ENCODE measurements at places on chromosomes 11 and 22. TPM values are rescaled to one million over a fixed set of nuclear protein-coding genes. Genes with fewer than 3 reads are reported as not detected.

DNA sequence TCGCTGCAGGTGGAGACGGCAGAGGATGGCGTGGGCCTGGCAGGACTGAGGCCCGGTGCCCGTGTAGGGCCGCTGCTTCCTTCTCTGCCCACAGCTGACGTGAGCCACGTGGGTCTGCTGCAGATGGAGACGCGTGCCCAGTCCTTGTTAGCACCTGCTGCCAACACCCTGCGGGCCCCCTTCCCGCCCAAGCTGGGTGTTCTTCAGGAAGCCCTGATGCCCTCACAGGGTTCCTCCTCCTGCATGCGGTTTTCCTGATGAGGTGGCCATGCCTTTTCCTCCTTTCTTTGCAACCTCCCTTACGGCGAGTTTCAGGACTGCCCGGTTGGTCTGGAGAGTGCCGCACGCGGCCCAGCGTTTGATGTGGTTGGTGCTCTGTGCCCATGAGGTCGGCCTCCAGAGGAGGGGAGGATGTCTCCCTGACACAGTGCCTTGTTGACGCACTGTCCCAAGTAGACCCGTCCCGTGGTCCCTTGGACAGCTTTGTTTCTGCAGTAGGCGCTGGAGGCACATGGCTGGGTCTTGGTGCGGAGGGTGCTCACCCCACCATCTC is 44.7 kb downstream of the AP2A2 start:
- peak; percentile 31 for DNase-seq

DNA sequence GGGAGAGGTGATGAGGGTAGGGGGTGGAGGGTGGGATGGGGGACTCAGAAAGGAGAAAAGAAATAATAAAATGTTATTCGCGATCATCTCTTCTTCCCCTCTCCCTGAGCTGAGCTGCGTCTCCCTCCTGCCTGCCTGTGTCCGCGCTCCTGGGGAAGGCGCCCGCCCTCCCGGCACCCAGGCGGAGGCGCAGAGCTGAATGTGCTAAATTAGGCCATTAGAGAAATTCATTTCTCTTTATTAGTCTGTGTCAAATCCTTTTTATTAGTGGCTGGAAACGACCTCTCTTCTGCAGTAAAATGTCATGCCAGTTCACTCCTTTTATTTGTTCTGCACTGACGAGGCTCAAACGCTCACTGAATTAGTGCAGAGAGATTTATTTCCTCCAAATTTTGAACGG is 116.1 kb downstream of the FEZ1 start:
- DNase-seq: no peak

DNA sequence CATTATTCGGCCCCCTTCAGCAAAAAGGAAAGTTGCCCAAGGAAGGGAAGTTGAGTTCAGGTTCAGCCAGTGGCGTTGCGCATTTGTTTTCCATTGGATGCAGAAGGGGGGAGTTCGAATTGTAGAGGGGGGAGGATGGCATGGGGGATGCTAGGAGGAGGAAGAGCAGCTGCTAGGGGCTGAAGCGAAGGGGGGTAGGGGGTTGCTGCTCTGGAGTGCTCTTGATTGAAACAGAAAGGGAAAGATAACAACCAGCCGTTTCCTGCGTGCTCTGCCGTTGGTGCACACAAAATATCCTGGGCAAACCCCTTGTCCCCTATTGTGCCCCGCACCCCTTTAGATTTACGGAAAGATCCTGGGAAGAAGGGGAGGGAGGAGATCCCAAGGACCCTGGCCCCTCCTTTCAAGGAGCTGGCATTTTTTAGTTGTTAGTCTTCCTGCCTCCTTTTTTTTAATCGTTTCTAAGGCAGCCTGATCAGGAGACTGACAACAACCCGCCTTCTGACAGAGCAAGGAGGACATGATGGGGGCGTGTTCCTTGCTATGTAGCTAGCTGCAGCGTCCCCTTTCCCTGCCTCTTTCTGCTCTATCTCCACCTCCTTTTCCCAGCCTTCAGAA is 2.1 kb downstream of the KMT2A start:
- peak; percentile 48 for DNase-seq

GRCh38 chr22:28477556-28477955 is 202.1 kb downstream of the TTC28 start:
- peak; percentile 26 for DNase-seq

- peak; percentile 35 for DNase-seq
Measured at GRCh38 chr11:106077609-106078455, at the start of gene AASDHPPT. TSS of gene AASDHPPT (plus strand) at chr11:106077662. CDS start at chr11:106077711, 49 bp downstream.

DNA sequence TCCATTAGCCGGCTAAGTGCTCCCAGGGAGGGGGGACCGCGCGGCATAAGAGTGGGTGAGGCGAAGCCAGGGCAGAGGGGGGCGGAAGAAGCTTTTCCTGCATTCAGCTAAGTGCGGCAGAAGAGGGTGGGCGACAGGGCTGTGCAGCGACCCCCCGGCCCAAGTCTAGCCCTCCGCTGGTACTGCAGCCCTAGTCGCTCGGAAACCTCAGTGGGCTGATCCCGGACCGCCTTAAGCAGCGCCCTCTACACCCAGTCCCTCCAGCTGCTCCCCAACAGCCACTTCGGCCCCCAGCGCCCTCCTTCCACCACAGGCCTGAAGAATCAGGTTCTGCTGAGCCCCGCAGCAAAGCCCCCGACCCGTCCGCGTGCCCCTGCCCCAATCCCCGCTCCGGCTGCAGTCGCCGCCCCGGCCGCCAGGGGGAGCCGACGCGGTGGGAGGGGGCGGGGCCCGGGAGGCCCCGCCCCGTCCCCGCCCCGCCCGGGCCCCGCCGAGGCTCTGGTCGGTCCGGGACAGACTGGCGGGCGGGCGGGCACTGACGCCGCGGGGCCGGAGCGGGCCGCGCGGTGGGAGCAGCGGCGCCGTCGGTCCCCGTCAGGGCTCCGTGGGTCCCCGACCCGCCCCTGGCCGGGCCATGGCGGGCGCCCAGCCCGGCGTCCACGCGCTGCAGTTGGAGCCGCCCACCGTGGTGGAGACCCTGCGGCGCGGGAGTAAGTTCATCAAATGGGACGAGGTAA is at the start of gene PLCB3:
TSS of gene PLCB3 (plus strand) at position 515 of the 737 bp plus-strand sequence. CDS start at position 635, 120 bp downstream.
- peak; percentile 99 for DNase-seq

DNA sequence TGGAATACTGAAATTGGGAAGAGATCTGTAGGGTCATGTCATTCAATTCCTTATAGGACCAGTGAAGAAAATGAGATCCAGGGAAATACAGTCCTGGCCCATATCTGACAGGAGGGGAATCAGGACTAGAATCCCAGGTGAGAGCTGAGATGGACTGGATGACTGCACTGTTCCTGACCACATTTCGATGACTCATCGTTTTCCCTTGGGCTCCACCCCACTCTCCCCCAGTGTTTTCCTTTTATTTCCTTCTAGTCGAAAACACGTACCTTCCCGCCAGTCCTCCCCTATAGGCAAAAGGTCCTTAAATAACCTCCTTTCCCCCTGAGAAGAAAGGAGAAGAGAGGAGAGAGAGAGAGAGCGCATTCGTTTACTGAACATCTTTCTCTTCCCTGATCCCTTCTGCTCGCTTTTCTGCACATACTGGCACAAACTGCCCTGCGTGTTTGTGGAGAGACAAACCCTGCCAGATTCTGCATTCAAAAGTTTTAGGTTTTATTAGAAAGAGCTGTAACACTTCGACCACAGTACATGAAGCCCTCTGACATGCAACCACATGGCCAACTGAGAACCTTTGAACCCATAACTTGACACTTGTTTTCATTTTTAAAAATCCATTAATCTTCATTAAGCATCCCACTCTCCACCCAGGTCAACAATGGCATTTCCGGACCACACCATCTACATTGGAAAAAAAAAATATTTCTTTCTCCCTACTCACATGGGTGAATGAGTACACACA is 565.7 kb downstream of the METTL15 start:
- no peak for DNase-seq

GRCh38 chr11:45341372-45341771 is 55.2 kb upstream of the SYT13 start:
- DNase-seq: peak; percentile 47

- no peak for DNase-seq
Measured at GRCh38 chr11:23520226-23520960, 660.1 kb upstream of the CCDC179 start.

DNA sequence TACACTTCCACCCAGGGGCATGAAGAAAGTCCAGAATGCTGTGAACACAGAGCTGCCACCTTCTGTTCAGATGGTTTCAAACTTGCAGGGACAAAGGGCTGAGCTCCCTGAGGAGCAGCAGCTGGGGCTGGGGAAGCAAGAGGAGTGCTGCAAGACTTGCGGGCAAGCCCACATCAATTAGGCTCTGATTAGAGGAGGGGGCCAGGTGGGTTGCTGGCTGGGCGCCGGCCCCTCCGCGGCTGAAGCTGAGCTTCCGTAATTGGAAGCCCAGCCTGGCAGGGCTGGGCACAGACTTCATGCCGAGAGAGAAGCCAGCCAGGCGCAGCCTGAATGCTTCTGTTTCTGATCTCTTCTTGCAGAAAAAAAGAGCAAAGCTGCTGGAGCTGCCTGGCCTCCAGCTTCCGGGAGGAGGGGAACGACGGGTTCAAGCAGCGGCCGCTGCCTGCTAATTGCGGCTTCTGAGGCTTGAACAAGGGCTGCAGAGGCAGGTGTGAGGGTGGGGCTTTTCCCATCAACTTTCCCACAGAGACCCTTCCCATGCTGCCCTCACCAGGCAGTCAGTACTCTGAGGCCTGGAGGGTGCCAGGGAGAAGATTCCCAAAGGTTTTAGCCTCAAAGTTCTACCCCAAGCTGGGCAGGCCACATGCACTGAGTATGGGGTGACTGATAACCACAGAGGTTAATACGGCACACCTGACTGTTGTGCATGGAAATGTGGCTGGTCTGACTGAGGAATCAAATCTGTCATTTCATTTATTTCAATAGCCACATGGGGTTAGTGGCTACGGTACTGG is 91.1 kb upstream of the LMO1 start:
- no peak for DNase-seq

DNA sequence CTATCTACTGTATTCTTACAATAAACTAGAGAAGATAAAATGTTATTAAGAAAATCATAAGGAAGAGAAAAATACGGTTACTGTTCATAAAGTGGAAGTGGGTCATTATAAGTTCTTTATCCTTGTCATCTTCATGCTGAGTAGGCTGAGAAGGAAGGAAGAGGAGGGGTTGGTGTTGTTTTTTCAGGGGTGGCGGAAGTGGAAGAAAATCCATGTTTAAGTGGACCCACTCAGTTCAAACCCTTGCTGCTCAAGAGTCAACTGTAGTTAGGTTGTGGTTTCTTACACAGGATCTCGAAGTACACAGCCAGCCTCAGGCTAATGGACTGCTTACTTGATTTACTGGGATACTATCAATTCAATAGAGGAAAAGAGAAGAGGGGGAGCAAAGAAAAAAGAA is 63.1 kb downstream of the PIWIL4 start:
- no peak for DNase-seq

DNA sequence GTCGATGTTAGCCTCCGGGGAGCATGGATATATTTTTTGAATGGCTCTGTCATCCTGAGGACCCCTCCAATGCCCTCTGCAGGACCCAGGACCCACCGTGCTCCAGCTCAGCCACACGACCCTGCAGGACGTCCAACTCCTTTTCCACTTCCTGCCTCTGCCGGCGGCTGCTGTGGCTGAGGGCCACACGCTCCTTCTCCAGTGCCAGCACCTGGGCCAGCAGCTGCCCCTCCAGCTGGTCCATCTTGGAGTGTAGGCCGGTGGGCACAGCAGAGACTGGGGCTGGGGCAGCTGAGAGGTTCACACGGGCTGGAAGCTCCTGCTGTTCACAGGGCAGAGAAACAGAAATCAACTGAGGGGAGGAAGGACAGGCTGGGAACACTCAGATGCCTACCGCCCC is 15.6 kb downstream of the NPTXR start:
- no peak for DNase-seq

- peak; percentile 71 for DNase-seq
Measured at GRCh38 chr11:126518972-126519690, 163.6 kb downstream of the ST3GAL4 start.

DNA sequence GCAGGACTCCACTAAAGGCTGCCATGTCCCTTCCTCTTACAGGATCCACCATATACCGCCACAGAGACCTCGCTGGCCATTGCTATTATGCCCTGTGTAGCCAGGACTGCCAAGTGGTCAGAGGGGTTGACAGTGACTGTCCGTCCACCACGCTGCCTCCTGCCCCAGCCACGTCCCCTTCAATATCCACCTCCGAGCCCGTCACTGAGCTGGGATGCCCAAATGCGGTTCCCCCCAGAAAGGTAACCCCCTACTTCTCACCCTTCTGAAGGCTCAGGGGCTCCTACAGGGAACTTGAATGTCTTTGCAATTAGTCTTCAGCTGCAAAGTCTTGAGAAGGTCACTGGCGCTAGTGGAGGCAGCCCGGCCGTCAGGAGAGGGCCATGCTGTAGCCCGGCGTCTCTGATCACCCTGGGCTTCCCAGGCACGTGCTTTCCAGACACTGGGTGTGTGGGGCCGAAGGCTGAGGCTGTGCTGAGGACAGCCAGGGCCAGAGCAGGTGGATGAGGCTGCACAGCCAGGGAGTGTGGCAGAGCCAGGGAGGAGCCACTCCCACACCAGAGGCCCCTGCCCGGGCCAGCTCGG is 30.0 kb upstream of the MUC5B start:
- peak; percentile 34 for DNase-seq

- no peak for DNase-seq
Measured at GRCh38 chr11:118260353-118260752, 3.7 kb downstream of the MPZL2 start.

DNA sequence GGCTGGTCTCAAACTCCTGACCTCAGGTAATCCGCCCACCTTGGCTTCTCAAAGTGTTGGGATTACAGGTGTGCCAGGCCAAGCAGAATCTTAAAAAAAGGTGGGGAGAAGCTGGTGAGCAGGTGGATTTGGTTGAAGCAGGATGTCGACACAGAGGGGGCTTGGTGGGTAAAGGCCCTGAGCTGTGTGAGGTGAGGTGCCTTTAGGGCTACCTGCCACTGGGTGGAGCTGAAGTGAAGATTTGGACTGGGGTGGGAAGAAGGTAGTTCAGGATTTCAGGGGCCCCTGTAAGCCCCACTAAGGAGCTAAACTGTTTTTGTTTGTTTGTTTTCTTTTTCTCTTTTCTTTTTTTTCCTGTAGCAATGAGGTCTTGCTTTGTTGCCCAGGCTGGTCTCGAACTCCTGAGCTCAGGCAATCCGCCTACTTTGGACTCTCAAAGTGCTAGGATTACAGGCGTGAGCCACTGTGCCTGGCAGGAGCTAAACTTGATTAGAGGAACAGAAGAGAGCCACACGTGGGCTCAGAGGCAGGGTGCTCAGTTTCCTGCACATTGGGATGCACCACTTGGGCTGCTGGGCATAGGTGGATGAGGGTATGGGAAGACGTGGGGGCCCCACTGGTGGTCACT is 6.0 kb downstream of the P2RX6 start:
- peak; percentile 95 for DNase-seq

CLCF1 gene
- total RNA-seq: 3.7 TPM

GNAZ gene
- total RNA-seq: 18.0 TPM

SLC43A3 gene
- 9.7 TPM for total RNA-seq

ST14 gene
- 4.5 TPM for total RNA-seq

OSBP2 gene
- 4.7 TPM for total RNA-seq

FBXO7 gene
- total RNA-seq: 105 TPM

SLC22A6 gene
- not detected for total RNA-seq

TRIM6 gene
- total RNA-seq: 27.4 TPM
